ENCODE measurements at places on chromosomes 5 and 9. TPM values are rescaled to one million over a fixed set of nuclear protein-coding genes. Genes with fewer than 3 reads are reported as not detected.

DNA sequence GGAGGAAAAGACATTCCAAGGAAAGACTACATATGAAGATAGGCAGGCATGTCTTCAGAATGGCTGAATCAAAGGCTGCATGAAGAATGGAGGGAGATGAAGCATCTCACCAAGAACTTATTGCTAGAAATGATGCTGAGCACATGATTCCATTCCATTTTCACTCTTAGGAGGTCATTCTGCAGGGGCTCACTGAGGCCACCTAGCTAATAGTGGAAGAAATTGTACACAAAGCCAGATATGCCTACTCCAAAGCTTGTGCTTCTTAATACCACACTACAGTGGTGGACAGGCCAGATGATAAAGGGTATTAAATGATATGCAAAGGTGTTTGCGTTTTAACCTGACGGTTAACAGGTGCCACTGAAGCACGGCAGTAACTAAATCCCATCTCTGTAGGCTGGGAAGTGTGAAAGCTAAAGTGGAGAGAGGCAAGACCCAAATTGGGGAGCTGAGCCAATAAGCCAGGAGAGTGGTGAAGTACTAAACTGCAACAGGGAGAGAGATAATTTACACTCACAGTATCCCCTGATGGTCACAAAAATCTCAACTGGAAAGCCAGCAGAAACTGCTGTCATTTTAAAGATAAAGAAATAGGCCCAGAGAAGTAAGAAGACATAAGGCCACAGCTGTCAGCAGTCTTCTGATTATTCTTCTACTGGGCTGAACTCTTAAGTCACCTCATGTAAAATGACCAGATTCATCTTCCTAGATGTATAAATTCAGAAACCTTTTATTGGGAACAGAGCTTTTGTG lies 14.6 kb downstream of the NDUFA8 start:
- no peak for DNase-seq

- no peak for DNase-seq
These were observed 55.7 kb upstream of the SYNPO start for GRCh38 chr5:150584556-150585335.

DNA sequence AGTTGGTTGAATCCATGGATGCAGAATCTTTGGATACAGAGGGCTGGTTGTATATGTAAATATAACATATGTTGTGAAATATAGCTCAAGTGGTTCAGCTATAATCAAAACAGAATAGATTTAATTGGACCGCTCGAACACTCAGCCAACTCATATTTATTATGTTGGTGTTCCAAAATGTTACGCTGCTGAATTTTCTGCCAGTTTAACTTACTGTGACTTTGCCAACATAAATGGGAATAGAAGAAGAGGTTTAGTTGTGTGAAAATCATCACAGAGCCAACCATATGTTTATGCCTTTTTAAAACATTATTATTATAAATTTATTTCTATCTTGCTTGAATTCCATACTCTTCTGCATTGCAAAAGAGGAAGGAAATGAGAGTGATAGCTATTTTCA lies 178.2 kb upstream of the FBXL7 start:
- no peak for DNase-seq

GRCh38 chr9:87734106-87734505 lies 8.2 kb downstream of the CTSL start:
- no peak for DNase-seq

- DNase-seq, result no peak
These were observed 1.7 kb downstream of the CANX start for GRCh38 chr5:179700401-179700918.

- no peak for DNase-seq
These were observed 3.5 kb downstream of the PHF19 start for GRCh38 chr9:120873512-120873911.

GRCh38 chr5:116557669-116558271 lies 16.9 kb downstream of the SEMA6A start:
- DNase-seq, result no peak

DNA sequence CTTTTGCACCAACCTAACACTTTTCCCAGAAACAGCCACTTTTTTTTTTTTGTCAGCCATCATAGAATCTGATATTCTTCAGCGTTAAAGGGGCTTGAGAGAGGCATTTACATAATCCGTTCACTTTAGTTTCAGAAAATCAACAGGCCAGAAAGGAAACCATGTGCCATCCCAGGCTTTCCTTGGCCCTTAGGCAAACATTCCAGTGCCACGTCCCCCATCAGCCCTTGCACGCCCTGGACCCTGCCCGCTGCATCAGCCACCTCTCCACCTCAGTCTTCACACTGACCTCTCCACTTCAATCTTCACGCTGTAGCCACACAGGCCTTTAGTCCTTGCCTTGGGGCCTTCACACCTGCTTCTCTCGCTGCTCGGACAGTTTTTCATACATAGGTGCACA lies 123.2 kb downstream of the GRIA1 start:
- no peak for DNase-seq

DNA sequence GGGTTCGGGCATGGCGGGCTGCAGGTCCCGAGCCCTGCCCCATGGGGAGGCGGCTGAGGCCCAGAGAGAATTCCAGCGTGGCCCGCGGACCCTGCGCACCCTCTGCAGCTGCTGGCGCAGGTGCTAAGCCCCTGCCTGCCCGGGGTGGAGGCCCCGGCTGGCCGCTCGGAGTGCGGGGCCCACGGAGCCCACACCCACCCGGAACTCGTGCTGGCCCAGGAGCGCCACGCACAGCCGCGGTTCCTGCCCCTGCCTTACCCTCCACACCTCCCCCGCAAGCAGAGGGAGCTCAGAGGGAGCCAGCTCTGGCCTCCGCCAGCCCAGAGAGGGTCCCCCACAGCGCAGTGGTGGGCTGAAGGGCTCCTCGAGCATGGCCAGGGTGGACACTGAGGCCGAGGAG lies 75.3 kb downstream of the MRPS30 start:
- DNase-seq, result no peak

DNA sequence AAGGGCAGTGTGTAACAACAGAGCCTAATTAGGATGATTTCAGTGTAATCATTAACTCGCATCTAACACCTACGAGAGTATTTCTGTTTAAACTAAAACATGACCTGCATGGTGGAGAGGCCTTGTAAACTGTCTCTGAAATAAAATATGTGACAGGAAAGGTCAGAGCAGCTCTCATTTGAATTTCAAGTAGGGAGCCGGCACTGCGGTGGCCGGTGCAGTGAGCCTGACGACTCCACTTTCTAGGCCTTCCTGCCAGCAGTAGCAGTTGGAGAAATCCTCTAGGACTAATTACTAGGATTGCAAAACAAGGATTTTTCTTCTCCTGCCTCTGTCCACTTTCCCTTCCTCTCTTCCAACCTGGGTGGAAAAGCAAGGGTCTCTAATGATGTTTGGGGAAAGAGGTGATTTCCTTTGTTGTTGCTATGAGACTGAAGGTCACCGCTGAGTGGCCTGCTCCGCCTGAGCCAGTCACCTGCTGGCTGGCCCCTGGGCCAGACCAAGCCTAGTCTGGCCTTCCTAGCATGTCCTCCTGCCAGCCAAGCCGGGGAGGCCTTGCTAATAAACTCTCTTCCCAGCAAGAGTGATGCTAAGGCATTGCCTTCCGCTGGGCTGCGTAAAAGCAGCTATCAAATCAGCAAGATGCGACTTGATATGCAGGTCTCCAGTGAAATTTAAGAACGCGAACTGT lies 245.7 kb downstream of the PSAT1 start:
- no peak for DNase-seq

DNA sequence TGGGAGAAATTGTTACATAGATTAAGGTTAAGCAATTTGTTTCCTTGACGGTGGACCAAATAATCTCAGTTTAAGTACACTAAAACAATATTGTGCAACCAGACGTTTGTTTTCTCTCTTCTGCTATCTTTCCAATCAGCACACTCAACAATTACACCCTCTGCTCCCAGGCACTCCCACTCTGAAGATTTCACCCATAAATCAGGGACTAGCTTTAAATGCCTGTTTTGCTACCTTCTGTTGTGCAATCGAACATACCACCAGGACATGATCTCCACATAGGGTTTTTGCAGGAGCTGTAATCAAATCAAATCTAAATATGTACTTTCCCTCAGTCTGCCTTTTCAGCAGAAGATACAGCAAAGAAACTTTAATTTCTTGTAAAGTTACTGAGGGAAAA lies 405.8 kb upstream of the TLE4 start:
- no peak for DNase-seq

DNA sequence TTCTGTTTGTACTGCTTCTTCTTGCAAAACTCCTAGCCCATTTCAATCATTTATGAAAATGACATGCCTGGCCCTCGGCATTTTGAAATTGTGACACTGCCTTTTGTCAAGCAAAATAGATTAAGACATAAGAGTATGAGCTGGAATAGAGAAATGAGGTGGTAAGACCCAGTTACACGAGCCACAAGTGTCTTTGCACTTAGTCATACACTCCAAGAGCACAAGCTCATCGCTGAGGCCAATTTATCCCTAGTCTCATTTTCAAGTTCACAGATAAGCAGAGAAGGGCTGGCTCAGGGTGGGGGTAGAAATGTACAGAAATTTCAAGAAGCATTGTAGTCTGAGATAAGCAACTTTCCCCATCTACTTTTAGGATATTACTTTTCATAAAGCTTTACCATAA lies 40.6 kb upstream of the MAP1B start:
- no peak for DNase-seq

GRCh38 chr9:132800038-132800648 lies 77.9 kb downstream of the AK8 start:
- peak; percentile 85 for DNase-seq

DNA sequence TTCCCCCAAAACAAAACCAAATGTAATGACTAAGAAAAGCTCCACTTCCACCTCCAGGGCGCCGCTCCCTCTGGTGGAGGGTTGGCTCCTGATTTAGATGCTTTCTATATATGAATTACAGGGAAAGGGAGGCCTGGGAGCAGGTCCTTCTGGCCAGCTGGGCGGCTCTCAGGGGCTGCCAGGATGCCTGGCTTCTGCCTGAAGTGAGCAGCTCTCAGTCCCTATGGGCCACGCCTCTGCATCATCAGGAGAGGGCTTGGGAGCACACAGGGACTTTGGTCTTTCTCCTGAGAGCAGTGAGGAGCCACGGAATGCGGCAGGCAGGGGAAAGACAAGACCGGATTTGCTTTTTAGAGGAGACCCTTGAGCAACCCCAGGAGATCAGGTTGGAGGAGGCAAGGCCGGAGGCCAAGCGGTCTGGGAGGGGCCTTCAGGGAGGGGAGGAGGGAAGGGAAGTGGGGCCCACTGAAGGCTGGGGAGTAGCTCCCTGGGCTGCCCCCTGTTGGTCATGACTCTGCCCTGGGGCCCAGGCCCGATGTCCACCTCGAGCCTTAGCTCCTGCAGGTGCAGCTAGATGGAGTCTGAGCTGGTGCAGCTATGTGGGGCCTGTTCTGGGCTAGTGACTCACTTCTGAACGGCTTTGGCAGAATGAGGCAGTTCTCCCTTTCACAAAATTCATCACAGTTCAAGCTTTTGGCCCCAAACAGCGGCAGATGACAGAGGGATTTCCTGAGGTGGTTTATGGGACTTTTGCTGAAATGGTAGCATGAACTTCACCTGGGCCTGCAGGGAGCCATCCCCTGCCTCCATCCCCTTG lies 11.3 kb upstream of the GRHPR start:
- no peak for DNase-seq

GRCh38 chr5:2227433-2227832 lies 344.7 kb upstream of the IRX4 start:
- DNase-seq, result no peak

DNA sequence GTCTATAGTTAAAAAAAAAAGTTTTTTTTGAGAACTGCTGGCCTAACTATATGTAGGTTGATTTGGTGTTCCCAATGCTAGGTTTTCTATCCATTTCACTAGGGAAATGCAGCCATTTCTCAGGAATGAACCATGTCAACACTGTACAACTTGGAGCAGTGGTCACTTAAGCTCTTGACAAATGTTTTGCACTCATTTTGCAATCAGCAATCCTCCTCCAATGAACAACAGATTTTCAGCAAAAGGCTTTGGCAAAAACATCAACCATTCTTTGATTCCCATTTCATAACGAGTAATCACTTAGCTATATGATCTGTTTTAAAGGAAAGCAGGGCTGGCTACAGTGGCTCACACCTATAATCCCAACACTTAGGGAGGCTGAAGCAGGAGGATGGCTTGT lies 17.9 kb downstream of the STRBP start:
- no peak for DNase-seq

- DNase-seq, result no peak
These were observed 296.9 kb downstream of the ADGRV1 start for GRCh38 chr5:90855296-90856010.

GRCh38 chr5:60651872-60652620 lies 47.9 kb downstream of the DEPDC1B start:
- no peak for DNase-seq

The PFDN1 gene
- 85.3 TPM for polyA plus RNA-seq

The ADRA1B gene
- 0.86 TPM for polyA plus RNA-seq

The C5orf52 gene
- not detected for polyA plus RNA-seq
